NCI-H345 (cell line): ENCODE measurements at places on chromosomes 1 and 21.

DNA sequence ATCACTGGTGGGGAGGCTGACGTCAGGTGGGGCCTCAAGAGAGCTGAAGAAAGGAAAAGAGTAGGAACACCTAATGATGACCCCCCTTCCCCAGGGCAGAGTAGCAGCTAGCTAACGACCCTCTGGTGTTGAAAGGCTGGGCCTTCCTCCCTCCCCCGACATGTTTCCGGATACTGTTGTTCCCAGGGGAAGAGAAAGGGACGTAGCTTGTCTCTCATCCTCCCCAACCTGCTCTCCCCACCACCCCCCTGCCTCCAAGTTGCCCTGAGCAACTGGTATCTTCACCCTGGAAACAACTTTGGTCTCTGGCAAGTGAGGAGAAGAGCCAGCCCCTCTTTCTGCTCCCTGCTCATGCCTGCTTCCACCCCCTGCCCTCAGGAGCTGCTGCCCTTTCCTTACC, 2.4 kb downstream of the SEMA6C start:
- no peak for DNase-seq

DNA sequence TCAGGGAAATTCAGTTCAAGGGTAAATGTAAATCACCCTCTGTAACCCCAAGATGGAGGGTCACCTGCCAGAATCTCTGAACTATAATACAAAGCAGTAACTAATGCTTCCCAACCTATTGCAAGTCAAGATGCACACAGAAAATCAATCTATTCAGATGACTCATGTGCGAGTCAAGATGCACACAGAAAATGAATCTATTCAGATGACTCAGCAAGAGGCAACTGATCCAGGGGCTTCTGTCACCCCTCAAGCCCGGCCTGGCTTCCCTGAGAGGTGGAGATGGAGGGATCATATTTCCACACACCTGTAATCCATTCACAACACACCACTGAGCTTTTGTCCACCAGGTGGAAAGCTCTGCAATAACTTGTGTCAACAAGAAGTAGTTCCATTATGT, 17.4 kb upstream of the HIVEP3 start:
- peak; percentile 88 for DNase-seq

- no peak for DNase-seq
Observed at GRCh38 chr1:59397139-59397858, 100.4 kb downstream of the FGGY start.

- no peak for DNase-seq
Observed at GRCh38 chr21:31729622-31730343, 2.1 kb downstream of the SCAF4 start.

- DNase-seq, result peak; percentile 41
Observed at GRCh38 chr1:44282704-44283426, 69.6 kb downstream of the DMAP1 start.

- peak; percentile 50 for DNase-seq
Observed at GRCh38 chr1:9891207-9891606, 18.9 kb downstream of the CTNNBIP1 start.

DNA sequence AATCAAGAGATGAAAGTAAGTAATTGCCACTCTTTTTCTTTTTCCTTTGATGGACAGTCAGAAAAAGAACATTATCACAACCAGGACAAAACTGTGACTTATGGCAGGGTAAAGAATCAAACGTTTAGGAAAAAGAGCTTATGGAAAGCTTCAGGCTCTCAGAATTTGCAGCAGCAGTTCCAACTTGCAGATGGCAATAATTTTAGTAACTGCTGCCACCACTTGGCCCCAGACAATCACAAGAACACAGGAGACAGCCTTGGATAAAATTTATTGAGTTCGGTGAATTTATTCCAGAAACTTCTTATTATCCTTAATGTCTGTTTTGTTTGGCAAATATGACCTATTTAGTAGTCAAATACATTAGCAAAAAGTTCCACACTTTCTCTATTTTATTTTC, 804.4 kb downstream of the BRINP3 start:
- no peak for DNase-seq

- no peak for DNase-seq
Observed at GRCh38 chr1:50603274-50604271, 180.3 kb upstream of the DMRTA2 start.

DNA sequence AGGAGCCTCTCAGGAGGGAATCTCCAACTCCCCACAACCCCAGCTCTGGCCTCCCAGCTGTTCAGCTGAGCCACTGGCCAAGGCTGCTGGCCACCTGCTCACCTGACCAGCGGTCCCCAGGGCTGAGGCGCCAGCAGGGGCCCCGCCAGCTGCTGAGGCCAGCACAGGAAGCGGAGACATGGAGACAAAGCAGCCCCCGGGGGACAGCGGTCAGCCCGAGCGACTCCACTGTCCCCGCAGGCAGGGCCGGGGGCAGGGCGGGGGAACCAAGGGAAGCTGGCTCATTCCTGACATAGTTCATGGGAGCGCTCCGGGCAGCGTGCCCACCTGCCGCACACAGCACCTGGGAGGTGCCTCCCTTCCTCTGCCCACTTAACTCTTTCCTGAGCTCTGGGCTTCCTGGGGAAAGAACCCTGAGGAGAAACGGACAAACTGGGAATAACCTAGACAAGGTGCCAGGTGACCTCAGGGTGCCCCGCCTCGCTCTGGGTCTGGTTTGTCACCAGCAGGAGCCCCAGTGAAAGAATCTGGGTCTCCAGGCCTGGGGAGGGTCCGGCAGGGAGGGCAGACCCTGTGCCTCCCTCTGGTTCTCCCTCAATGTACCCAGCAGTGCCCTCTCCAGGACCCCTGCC, 10.7 kb downstream of the EPHA2 start:
- peak; percentile 59 for DNase-seq

- peak; percentile 44 for DNase-seq
Observed at GRCh38 chr1:171226747-171227370, 21.4 kb upstream of the FMO1 start.

- no peak for DNase-seq
Observed at GRCh38 chr1:66333466-66334199, 200.3 kb upstream of the SGIP1 start.

DNA sequence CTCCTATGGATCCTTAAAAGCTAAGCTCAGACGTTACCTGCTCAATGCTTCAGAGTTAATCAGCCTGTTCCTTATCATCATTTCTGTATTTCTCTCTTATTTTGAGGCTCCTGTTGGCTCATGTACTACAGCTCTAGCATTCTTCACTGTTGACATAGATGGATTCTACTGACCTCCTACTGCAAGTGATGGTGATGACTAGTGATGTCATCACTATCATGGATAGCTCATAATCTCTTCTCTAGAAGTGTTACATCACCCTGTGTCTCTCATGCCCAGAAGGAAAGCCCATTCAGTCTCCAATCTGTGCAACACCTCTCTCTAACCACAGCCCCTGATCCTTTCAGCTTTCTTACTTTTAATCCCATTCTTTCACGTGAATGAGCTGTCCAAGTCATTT, 168.2 kb upstream of the DPT start:
- no peak for DNase-seq

DNA sequence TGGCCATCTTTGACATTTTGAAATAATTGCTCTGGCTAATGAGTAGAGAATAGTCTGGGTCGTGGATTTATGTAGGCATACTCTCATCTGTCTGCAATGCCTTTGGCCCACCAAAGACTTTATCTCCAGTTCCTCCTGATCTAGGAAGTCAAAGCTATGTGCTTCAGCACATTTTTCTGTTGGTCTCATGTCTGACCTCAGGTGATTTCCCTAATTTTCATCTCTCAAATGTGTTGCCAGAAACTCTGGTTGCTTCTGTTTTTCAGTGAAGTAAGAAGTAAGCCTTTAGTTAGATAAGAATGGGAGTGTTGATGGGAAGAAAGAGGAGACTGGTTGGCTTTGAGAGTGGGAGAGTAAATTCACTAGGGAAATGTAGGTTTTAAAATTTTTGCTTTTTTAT, 66.4 kb downstream of the GPR88 start:
- no peak for DNase-seq

GRCh38 chr1:65279070-65279779, 30.1 kb upstream of the DNAJC6 start:
- no peak for DNase-seq

DNA sequence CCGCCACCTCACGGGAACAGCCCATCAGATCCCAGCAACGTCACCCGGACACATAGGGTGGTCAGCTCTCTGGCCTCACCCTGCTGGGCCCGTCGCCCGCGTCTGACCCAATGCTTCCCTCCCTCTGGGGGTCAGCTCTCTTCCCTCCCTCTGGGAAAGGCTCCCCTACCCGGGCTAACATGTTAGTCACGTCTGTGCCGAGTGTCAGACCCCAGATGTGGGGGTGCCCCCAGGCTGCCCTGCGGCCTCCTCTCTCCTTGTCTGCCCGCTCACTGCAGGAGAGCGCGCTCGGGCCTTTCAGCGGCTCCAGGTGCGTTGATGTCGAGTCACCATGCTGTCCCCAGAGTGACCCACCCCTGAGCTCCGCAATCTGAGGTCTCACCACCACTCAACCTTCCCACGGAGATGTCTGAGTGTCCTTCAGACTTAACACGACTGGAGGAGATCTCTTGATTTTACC, 34.3 kb downstream of the SLC37A1 start:
- DNase-seq, result no peak

DNA sequence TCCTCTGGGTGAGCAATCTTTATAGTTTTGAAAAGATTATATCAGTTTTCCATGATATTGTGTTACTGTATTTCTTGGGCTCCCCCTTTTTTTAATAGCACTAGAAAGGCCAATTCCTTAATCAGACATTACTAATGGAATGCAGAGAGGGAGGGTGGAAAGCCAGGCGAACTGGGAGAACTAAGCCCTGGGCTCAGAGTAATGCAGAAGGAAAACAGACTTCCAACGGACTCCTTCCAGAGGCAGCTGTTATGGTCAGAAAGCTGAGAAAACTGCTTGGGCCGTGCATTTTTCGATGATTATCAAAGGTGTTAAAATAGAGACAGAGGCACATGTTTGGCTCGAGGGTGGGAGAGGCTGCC, 206.3 kb downstream of the FOXD2 start:
- no peak for DNase-seq

DNA sequence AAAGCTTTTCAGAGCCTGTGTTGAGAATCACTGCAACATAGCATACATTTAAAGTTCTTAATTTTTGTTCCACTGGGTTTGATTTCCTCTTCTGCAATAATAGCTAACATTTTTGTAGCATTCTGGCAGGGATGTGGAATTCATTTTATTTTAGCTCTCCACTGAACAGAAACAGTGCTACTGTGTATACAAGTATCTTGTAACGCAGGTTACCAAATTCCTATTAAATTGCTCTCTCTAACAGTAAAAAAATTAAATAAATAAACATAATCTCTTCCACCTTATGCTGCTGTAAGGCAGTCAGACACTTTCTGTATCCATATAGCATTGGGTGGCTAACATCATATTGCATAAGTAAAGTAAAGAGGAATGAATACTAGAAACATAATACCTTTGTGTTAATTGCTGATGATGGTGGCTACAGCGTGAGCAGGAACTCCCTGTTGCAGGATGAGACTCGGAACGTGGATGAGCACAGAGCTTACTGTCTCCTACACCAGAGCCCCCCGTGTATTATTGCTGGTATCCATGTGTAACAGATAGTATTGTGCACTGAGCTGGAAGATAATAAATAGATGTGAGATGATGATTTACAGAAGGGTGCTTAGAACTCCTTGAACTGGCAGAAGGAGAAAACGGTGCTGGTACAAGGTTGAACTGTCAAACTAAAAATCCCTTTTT, 276.9 kb upstream of the SNX7 start:
- DNase-seq, result no peak

GRCh38 chr1:153791648-153792253, 16.5 kb downstream of the SLC27A3 start:
- no peak for DNase-seq

DNA sequence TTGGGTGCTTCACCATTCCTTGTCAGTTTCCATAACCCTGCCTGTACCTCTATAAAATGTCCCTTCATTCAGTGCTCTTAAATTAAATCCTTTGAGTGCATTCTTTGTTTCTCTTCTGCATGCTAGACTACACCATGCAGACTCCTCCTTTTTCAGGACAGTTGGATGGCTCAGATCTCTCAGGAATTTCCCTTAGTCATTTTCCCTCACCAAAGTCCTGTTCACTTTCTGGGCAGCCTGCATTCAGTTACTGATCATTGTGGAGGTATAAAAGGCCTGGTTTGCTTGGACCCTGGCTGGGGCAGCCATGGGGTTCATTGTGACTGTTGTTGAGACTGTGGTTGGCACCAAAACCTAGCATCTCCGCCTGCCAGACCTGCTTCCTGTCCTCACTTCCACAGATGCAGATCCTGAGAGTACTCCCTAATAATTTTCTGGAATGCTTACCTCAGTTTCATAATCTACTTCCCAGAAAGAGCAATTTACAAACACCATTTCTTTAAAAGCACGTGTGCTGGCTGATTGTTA, 88.4 kb downstream of the PDE4B start:
- DNase-seq, result no peak
